ENCODE measurements at places on chromosomes 12 and 14.

DNA sequence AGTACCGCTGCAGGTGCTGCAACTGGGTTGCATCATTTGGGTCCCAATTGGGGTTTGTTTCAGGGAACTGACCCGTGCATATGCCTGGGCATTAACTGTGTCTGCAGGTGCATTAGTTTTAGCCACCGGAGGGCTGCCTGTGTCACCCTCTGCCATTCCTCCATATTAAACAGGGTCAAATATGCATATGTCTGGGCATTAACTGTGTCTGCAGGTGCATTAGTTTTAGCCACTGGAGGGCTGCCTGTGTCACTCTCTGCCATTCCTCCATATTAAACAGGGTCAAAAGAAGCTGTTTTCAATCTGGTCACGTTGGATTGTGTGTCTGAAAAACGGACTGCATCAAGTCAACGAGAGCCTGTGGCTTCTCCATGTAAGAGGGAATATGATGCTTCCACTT, 1317.0 kb downstream of the TMEM121 start:
- DNase-seq = no peak

DNA sequence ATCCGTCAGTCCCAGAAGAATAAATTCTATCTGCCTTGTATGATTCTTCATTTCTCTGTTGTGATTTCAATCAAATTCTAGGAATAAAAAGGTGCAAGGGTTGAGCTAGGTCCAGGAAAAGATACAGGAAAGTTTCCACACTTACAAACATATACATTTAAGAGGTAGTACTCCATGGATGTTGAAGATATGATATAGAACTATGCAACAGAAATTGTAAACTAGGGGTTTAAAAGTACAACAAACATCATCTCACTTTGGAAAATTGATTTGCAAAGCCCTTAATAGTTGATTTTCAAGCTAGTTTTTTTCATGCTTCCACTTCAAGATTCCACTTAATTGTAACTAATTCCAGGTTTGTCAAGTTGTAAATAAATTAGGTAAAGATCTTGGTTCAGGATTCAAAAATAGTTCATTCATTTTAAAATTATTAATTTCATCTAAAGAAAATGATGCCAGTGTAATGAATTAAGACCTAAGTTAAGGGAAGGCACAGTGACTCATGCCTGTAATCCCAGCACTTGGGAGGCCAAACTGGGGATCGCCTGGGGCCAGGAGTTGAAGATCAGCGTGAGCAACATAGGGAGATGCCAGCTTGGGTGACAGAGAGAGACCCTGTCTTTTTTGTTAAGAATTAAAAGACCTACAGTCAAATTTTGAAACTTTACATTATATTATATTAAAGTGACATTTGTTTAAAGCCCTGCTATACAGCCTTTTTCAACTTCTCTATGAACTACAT, at the start of gene OR6C70:
OR6C70 (minus strand) TSS at position 51 of the 742 bp plus-strand sequence; CDS start at position 51, 0 bp downstream.
- no peak for DNase-seq

DNA sequence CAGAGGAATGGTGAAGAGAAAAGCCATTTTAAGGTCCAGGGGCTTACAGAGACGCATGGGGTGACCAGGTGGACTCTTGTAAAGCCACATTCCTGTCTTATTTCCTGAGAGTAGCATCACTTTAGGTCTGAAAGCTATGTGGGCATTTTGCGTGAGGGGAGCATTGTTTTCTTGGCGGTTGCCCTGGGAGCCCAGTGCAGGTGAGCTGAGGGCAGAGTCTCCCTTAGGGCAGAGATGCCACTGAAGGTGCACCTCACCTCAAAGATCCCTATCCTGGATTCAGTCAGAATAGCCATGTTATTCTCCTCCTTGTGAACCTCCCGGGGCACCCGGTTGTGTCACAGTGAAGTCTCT, 12.4 kb downstream of the GLRX5 start:
- no peak for DNase-seq

DNA sequence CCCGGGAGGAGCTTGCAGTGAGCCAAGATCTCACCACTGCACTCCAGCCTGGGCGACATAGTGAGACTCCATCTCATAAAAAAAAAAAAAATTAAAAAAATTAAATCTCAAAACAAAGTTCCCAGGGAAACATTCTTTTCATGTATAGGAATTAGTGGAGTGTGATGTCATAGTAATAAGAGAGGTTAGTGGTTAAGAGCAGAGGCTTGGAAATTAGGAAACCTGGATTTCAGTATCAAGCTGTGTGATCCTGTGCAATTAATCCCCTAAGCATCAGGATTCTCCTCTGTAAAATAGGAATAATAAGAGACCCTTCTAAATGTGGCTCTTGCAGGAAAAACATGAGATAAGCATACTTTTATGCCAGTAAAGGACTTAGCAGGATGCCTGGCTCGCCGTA, 3.1 kb upstream of the TXNRD1 start:
- no peak for DNase-seq

DNA sequence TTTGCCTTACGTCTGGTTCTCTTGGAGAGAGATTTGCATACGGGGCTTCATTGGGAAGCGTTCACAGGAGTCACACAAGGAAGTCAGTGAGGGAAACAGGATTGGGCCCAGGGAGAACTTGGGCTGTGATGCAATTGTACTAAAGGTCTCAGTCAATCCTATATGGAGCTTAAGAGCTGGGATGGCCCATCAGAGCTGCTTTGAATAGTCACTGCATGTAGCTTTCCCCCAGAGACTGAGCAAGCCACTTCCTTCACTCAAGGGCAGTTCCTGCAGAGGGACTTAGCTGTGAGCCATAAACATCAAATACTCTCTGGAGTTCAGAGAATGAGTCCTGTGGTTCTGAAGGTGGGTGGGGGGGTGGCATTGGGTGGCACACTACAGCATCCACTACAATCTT, 605.4 kb downstream of the MED13L start:
- DNase-seq = no peak

DNA sequence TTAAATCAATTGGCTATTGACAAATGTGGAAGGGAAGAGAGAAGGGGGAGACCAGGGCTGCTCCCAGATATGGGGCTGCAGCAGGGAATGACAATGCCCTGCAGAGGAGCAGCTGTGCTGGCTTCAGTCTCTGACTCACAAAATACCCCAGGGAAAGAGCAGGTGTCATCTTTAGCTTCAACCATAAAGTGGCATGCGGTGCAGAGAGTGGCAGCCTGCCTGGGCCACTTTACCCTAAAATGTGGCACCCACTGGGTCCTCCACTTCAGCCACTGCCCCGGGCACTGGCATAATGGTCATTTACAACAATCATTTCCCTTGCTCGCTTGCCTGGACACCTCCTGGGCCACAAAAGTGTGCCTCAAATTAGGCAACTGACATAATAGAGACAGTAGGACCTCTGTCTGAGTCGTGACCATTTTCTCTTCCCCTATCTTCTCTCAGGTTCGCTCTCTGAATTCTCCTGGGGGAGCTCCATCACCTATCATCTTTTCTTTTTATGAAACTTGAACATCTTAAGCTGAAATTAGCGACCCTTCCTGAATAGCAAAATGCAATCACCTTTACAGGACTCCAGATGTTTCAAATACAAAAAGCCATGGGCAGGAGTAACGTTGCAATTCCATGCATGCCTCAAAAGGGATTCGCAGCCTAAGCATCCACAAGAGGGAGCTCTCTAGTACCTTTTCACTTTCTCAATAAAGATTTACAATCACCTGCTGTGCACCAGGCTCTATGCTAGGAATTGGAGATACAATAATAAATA, 179.9 kb upstream of the ATF7IP start:
- DNase-seq = peak; percentile 44

DNA sequence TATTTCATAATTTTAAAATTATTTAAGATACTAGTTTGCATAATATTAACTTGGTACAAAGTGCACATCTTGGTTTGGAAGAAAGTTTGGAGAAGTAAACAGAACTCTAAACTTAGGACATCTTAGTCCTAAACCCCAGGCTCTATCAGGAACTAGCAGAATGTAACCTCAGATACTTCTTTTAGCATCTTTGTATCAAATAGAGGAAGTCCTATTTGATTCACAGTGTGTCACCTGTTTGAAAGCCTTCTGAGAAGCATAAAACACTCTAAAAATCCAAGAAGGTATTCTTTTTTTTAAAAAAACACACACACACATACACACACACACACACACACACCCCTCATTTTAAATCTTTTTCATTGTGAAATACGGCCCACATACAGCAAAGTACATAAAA, 12.0 kb upstream of the RNU6-7 start:
- DNase-seq = no peak

DNA sequence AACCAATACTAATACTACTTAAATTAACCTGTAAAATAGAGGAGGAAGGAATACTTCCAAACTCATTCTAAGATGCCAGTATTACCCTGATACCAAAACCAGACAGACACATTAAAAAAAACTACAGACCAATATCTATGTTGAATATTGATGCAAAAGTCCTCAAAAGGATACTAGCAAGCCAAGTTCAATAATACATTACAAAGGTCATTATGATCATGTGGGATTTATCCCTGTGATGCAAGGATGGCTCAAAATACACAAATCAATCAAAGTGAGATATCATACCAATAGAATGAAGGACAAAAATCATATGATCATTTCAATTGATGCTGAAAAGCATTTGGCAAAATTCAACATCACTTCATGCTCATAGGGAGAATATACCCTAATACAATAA, 97.2 kb upstream of the ATXN7L3B start:
- DNase-seq = no peak

GRCh38 chr14:92846162-92846897, 52.2 kb downstream of the GOLGA5 start:
- peak; percentile 90 for DNase-seq

DNA sequence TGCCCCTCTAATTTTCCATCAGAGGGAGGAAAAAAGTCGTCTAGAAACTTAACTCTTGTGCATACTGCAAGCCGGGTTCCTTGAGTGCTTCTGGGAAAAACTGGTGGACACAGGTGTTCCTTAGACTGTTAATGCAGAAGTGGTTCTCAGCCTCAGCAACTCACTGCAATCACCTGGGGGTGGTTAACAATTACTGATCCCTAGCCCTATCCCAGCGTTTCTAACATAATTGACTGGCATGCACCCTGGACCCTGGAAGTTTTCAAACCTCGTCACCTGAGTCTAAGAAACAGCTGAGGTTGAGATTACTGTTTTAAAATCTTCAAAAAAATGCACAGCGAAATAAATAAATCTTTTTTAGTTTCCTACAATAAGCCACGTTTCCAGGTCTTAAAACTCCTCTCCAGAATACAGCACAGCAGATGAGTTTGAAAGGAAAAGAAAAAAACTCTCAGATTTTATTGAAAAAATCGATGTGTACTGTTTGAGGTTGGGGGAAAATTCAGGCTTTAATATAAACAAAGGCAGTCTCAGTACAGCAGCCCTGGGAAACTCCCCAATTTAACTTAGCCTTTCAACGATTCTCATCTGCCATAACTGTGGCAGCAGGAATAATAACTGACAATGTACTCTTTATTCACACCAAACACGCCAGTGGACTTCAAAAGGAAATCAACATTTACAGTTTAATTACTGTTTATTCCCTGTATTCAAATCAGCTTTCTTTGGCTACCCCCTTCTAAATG, 45.4 kb downstream of the PHLDA1 start:
- DNase-seq = no peak

- DNase-seq = no peak
These were observed 39.5 kb downstream of the C14orf132 start for GRCh38 chr14:96078625-96079016.

DNA sequence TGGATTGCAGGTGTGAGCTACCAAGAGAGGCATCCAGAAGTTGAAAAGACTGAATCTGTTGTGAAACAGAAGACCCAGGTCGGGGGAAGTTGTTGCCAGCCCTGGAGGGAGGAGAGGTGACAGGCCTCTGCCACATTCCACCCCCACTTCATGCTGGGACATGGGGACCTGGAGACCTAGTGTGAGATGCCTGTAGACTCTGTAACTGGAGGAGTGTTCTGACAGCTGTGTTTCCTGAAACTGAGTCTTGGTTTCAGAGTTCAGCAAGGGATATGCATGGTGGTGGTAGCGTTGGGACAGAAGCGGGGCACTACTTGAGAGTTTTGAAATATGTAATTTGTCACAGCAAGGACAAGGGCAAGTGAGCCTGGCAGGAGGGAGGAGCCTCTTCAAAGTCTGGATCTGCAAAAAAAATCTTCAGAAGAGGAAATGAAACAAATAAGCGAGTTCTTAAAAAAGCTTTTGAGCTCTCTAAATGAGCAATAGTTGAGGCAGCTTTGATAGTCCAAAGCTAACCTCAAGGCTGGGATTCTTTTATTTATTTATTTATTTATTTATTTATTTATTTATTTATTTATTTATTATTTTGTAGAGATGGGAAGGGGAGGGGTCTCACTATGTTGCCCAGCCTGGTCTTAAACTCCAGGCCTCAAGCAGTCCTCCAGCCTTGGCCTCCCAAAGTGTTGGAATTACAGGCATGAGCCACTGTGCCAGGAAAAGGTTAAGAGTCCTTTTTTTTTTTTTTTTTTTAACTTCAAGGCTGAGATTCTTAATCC, 58.9 kb upstream of the EEA1 start:
- no peak for DNase-seq

DNA sequence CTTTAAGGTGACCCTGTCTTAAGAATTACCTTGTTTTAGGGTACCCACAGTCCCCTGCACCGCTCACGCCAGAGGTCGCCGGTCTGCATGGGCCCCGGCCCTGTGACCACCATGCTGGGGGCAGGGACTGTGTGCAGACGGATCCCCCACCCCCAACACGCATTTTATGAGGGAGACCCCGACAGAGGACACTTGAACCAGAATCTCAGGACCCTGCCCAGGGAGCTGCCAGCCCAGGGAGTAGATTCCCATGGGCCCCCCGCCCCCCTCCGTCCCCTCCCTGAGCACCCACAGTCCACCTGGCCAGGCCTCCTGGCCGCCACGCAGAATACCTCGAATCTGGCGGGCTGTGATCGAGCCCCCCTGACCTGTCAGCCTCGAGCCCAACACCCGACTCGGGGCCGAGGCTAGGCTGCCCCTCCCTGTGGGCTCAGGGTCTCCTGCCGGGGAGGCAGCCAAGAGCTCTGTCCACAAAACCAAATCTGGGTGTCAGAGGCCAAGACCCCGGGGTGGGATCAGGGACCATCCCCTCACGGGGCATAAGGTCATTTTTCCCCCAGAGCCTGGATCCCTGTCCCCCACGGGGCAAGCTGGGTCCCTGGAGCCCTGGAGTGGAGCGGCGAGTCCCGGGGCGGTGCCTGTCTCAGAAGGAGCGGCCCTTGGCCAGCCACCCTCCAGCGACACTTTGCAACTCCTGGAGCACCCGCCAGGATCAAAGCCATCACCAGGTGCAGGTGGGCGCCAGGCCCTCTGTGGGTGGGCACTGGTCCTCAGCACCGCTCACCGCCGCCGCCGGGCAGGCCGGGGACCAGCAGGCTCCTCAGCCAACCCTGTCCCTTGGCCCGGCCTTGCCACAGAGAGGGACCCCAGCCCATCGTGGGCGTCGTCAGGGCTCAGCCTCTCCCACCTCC, 155.8 kb upstream of the PKP2 start:
- DNase-seq = no peak

DNA sequence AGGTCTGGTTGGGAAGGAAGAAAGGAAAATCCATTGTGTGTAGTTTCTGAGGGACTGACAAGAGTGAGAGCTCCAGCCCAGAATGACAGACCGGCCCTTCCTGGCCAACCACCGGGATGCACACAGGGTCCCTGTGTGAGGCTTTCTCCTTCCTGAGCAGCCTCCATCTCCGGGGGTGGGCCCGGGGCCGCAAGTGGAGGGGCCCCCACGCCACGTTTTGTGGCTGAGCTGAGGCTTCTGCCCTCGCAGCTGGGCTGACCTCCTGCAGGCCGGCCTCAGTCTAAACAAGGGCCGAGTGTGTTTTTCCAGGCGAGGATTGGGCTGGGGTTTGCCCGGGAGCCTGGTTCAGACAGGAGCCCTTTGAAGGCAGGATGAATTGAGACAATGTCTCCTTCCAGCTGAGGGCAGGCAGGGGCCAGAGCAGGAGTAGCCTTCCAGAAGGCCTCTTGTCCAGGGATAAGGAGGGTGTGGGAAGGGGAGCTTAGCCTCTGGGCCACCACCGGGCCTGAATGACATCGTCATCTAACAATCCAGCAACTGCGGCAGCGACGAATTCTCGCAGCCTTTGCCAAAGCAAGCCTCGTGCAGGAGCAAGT, 96.5 kb upstream of the NCOR2 start:
- DNase-seq = no peak

Measured in fibroblast of mammary gland (primary cell).